Bronchial epithelial cell (primary cell): ENCODE measurements at places on chromosomes 2 and 18. TPM values are rescaled to one million over a fixed set of nuclear protein-coding genes. Genes with fewer than 3 reads are reported as not detected.

DNA sequence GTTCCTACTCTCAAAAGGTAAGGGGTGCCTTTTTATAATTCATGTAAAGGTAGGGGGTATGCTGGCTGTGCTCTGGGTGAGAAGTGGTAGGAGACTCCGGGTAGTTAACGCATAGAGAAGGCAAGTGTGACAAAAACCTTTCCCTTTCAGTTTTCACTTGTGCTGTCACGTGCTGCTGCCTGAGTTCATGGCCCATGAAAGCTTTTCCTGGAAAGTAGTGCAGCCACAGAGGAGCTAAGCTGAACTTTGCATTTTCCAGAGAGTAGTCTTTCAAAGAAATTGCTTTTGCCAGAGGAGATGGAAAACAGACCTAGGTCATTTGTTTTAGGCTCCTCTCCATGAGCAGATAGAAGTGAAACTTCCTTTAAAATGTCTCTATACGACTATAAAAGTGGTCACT is 44.7 kb downstream of the THSD7B start:
- no peak for DNase-seq

DNA sequence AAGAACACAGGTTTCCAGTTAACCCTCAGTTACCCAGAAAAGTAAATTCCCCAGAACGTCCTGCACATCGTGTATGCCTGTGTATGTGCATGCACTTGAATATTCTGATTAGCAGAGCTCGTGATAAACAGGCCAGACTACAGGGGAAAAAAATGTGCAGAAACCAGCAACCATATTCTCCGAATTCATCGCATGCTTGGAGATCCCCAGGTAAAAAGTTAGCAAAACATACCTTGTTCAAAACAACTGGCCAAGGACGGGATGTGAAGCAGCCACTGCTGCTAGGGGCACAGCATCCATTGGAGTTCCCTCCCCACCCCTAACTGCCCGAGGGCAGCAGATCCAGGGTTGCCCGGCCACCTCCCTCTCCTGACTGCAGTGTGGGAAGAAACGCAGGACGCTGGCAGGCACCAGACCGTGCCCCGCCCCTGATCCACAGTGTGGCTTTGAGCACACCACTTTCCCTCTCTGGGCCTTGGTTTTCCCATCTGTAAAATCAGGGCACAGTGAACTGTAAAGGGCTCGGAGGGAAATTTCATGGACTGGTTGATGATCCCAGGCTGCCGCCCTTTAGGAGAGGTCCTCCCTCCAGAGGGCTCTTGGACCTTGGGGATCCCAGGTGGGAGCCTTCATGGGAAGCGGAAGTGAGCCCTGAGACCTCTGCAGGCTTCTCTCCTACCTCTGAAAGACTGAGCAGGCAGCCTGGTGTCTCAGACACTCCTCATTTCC is 11.9 kb upstream of the ARID5A start:
- no peak for DNase-seq

GRCh38 chr2:152464851-152465470 is 130.0 kb downstream of the FMNL2 start:
- DNase-seq, result no peak

DNA sequence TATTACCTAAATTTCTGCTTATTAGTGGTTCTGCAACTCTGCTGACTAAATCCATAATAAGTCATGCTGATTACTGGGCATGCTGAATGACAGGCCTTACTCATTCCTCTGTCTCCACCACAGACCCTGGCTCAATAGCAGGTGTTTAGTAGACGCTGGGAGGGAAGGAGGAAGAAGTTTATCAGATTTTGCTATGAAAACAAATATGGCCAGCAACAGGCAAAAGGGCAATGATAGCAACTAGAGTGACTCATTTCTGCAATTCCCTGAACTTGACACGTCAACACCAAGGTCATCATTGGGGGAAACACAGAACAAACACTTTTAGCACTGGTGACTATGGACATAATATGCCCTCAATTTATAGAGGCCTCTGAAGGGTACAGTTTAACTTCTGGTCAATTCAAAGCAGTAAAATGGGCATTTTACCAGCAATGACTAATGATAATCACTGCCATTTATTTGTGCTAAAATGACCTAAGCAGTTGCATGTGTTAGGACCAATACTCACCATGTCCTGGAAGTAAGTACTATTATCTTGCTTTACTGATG is 35.2 kb downstream of the TMEM163 start:
- DNase-seq, result peak; percentile 69

TRIM43 gene
- under 0.01 TPM in 1 of 2 replicates, not detected in the other for total RNA-seq

GRCh38 chr2:108118996-108119395 is 120.8 kb upstream of the SULT1C3 start:
- peak; percentile 10 for DNase-seq

- no peak for DNase-seq
These were observed 74.7 kb downstream of the SERPINB8 start for GRCh38 chr18:64044616-64045015.
